ENCODE measurements at places on chromosomes 1 and 21. TPM values are rescaled to one million over a fixed set of nuclear protein-coding genes. Genes with fewer than 3 reads are reported as not detected.

- DNase-seq: no peak
Measured at GRCh38 chr1:50968821-50969610, 1.0 kb upstream of the CDKN2C start.

DNA sequence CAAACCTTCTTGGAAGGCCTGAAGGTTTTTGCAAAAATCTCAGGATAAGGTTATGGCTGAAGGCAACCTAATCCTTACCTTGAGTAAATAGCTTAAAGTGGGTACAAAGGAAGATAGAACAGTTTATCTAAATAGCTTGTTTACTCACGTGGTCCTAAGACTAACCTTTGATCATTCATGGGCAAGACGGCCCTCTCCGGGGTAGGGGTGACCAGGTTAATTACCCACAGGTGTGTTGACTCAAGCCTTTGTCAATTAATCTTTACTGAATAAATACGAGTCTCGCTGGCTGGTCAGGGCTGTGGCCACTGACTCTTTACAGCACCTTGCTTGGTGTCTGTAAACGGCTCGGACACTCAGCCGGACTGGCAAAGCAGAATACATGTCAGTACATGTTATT, 10.8 kb downstream of the AADACL4 start:
- no peak for DNase-seq

DNA sequence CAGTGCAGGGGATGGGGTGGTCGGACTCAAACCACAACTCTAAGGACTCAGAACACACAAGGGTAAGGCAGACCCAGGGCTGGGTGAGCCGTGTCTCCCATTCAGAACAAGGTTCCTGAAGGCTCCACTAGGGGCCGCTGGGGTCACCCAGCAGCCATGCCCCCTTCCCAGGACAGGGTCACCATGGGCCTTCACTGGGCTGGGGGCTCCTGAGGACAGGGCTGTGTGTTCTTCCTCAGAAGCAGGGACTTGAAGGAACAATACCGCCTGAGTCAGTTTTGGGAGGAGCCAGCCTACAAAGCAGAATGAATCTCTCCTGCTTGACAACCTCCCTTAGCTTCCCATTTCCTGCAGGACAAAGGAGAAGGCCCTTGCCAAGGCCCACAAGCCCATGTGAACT, 15.4 kb downstream of the RIMS3 start:
- DNase-seq: no peak

DNA sequence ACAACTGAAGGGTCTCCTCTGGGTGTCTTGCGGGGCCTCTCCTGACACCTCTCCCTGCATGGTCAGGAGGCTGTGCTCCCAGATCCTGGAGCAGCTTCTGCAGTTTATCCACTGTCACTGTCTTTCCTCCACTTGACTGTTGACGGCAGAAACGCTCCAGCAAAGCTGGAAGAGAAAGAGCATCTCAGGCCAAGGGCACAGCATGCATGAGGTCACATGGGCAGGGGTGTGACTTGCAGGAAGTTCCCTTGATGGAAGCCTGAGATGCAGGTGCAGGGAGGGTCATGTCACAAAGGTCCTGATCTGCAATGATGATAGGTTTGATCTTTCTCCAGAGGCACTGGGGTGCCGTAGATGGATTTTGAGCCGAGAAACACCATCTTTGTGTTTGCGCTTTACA, 23.3 kb downstream of the SLC44A3 start:
- no peak for DNase-seq

- DNase-seq: no peak
Measured at GRCh38 chr1:178808529-178808928, 62.3 kb downstream of the ANGPTL1 start.

- no peak for DNase-seq
Measured at GRCh38 chr1:9652379-9653209, 1.1 kb downstream of the PIK3CD start.

DNA sequence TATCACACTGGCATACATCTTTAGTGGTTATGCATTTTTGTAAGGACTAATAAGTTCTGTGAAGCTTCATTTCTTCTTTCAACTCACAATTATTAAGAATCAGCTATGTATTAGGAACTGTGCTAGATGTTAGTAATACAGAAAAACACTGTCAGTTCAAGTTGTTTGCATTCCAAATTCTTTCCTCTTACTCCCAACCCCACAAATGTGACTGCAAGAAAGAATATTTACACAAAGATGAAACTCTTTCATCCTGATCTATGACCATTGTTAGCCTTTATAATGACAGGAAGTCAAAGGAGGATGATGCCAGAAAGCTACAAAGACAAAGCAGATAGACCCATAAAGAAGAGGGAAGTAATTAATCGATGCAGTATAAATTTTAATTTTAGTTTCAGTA, 21.0 kb upstream of the GADD45A start:
- DNase-seq: no peak

DNA sequence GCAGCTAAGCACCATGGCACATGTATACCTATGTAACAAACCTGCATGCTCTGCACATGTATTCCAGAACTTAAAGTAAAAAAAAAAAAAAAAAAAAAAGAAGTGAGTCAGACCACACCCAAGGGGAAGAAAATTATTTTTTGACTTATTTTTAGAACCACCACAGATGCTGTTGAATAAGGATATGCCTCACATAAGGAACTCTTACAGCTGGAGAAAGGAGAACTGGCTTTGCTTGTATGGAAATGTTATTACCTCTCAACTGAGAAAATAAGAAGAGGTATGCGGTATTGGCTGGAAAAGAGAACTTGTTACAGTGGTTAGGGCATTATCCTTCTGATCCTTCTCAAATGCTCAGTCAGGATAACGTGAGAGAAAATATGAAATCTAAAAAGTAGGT, 27.5 kb upstream of the FCER1A start:
- no peak for DNase-seq

- peak; percentile 93 for DNase-seq
Measured at GRCh38 chr1:186974774-186975181, 146.0 kb downstream of the PLA2G4A start.

- no peak for DNase-seq
Measured at GRCh38 chr1:231068762-231069161, 28.7 kb upstream of the FAM89A start.

DNA sequence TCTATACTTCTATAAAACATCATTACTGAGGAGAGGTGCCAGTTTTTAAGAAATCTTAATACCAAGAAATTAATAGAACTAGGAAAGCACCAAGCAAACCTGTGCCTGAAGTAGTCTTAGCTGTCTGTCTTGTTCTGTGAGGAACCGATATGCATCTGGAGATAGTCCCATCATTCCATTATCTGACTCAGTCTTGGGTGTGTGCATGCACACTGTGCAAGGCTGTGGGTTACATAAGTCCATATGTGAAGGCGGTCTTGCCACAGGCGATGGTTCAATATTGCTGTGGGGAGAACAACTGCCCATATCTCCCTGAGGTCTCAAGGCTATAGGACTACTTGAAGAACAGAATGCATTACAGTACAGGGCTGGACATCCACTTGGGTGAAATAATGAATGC, 33.8 kb downstream of the STIL start:
- DNase-seq: peak; percentile 14

- no peak for DNase-seq
Measured at GRCh38 chr21:8988696-8989095, 1532.7 kb upstream of the TPTE start.

- DNase-seq: no peak
Measured at GRCh38 chr1:11914024-11914423, 12.2 kb downstream of the KIAA2013 start.

DNA sequence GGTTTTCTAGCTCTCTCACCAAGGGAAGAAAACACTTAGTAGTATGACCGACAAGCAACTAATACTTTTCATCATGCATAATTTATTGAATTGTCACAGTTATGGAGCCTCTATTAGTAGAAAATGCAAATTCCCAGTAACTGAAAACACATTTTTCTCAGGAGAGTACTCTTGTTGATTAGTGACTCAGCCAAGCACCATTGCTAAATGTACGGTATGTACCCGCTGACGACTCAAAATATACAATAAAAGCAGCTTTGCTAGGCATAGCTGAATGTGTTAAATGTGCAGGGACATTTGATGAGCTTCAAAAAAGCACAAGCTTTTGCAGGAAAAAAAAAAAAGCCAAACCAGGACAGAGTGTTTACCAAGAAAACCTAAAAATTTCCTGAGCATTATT, 63.9 kb downstream of the WDR64 start:
- no peak for DNase-seq

- no peak for DNase-seq
Measured at GRCh38 chr1:87474098-87474497, 145.4 kb downstream of the LMO4 start.

DNA sequence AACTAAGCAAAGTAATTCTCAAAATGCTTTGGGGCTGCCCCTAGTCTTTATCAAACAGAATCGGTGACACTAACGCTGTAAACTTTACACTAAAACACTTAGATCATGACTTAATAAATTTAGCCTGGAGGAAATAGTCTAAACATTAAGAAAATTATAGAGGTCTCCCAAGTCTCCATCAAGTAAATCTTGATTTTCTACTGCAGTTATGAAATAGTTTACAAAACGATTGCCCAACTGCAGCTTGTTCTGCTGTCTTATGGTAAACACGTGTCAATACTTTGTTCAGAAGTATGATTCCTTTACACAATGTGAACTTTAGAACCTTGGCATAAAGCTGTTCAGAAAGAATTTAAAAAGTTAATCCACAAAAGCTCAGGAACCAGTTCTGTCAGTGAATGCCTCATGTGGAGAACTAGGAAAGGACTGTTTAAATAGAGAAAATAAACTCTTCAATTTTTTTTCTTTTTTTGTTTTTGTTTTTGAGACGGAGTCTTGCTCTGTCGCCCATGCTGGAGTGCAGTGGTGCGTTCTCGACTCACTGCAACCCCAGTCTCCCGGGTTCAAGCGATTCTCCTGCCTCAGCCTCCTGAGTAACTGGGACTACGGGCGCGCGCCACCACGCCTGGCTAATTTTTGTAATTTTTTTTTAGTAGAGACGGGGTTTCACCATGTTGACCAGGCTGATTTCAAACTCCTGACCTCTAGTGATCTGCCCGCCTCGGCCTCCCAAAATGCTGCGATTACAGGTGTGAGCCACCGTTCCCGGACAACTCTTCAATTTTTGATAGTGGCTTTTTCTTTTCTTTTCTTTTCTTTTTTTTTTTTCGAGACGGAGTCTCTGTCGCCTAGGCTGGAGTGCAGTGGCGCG, 1.6 kb downstream of the DDI2 start:
- peak; percentile 56 for DNase-seq

DNA sequence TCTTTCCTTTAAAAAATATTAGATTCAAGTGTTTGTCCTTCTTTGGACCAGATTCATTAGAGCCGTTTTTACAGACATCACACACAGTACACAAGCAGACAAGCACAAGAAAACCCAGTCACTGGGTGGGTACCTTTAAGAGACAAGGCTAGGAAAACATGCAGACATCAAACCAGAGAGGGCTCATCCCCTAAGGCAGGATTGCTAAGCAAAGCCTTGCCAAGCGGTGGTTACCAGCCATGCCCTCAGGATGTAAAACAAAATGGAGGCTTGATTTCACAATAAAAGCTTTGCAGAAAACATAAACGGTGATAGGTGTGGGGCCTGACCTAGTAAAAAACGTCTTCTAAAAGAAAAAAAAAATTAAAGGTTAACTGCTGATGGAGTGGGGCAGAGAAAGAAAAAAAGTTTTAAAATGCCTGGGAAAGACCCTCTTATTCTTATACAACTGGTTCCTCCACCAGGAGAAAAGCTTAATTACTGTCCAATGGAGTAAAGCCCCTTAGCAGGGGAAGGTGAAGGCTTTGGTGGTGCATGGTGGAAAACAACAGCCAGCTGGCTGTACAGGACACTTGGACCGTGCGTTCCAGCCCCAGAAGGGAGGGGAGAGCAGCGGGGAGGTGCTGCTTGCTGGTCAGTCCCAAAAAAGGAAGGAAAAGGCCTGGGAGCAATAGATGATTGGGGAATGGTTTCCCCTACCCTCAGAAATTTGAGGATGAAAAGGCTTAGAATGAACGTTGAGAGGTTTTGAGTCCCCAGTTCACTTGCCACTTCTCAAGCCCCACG, 30.4 kb upstream of the FMO1 start:
- no peak for DNase-seq

- DNase-seq: no peak
Measured at GRCh38 chr1:1966071-1966740, 37.4 kb downstream of the CFAP74 start.

GRCh38 chr1:182304627-182305026, 87.0 kb downstream of the GLUL start:
- no peak for DNase-seq

DNA sequence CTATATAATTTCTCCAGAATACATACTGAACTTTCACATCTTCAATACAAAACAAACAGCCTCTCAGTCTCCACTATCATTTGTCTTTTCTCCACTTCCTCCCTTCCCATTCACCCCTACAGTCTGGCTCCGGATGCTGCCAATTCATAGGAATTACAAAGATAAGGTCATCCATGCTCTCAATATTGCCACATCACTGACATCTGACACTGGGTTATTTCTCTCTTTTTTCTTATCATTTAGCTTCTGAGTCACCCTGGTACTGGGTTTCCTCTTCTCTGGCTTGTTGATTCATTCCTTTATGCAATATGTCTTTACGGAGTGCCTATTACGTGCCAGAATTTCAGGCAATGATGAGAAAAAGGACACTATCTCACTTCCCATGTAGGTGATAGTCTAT, 3.1 kb upstream of the SH3BP5L start:
- DNase-seq: peak; percentile 70

DNA sequence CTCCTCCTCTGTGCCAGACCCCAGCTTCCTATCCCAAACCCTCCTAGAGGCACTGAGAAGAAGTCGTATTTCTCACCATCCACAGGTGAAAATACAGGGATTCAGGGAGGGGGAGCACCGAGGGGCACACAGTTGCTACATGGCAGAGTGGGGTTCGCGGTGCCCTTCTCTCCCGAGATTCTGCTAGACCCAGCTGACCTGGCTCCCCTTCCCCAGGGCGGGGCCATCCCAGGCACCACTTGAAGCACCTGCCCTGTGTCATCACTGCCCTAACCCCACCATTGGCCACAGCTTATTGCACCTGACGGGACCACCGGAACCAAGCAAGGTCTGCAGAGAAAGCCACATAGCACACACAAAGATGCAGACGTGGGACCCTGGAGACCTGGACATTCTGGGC, 30.5 kb downstream of the SDC3 start:
- DNase-seq: no peak

DNA sequence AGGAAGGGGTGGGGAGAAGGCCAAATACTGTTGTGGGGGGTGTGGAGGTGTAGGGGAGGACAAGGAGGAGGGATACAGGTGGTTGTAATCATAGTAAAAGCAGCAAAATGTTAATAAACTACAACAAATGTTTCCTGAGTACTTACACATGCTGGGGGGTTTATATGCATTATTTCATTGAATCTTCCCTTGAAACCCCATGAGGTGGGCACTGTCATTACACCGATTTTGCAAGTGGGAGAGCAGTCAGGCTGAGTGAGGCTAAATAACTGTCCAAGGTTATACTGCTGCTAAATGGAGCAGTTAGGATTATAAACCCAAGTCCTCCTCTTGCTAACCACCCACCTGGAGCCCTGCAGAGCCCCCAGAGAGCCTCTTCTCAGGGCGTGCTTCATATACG, 14.4 kb upstream of the GRHL3 start:
- DNase-seq: no peak

The OR10X1 gene
- not detected for total RNA-seq

The MRPS21 gene
- 93.1 TPM for total RNA-seq

The TMPRSS15 gene
- total RNA-seq: not detected

The KRTAP10-12 gene
- not detected for total RNA-seq

The NCF2 gene
- 0.61 TPM for total RNA-seq

The GJB3 gene
- not detected for total RNA-seq

The VWA5B1 gene
- not detected for total RNA-seq

The C1orf87 gene
- not detected for total RNA-seq
